ENCODE measurements at places on chromosomes 16 and 17. TPM values are rescaled to one million over a fixed set of nuclear protein-coding genes. Genes with fewer than 3 reads are reported as not detected.

DNA sequence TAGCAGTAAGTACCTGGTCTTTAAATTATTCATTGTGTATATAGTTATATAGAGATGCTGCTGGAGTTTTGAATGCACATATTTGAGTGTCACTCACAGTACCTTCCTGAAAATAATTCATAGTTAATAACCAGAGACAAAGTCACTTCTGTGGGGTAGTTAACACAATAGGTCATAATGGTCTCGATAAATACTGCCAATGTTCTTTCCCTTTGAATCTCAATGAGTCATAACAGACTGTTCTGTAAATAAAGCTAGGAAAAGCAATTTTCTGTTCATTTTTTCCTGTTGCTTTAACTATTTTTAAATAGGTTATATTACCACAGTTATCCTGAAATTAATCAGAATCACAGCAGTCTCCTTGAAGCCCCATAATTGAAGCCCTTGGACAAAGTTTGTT is 87.2 kb downstream of the MAP2K4 start:
- DNase-seq: peak; percentile 21

DNA sequence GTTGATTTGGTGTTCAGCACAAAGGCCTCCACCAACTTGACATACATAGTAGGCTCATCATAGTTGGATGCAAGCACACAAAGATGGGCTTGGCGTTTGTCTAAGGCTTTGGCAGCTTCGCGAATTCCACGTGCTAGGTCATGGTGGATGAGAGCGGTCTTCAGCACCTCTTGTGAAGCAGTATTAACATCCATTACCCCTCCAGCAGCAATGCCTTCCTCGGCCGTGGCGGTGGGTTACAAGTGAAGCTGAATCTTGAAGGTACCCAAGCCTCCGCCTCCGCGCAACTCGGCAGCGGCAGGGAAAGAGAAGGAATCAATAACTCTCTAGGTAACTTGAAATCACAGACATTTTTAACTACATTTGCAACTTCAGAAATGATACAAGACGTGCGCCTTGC is 1.1 kb upstream of the PELP1 start:
- DNase-seq: no peak

DNA sequence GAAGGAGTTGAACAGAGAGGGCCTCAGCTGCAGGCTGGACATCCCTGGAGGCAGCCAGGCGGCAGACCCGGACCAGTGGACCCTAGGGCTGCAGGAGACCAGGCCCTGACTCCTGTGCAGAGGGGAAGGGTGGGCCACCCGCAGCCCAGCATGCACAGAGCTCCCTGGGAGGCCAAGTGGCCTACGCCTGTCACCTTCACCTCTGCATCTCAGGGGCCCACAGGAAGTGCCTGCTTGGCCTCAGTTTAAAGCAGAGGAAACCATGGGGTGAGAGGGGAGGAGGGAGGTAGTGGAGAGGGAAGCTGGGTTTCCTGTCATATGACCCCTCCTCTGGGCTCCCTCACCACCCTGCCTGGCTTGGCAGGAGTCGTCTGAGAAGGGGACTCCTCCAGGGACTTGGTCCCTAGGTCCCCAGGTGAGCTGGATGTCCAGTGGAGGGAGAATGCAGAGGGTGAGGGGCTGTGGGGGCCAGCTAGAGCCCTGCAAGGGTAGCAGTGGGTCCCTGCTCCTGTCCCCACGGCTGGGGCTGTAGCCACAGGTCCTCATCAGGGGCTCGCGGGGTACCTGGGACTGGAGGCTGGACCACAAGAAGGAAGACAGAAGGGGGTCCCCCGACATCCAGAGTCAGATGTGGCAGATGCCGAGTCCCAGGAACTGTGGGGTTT is at the start of gene TMC8:
Gene TMC8, plus strand, starts transcription at position 335 of the 665 bp plus-strand sequence. CDS start 818 bp downstream, outside the sequence.
- no peak for DNase-seq

DNA sequence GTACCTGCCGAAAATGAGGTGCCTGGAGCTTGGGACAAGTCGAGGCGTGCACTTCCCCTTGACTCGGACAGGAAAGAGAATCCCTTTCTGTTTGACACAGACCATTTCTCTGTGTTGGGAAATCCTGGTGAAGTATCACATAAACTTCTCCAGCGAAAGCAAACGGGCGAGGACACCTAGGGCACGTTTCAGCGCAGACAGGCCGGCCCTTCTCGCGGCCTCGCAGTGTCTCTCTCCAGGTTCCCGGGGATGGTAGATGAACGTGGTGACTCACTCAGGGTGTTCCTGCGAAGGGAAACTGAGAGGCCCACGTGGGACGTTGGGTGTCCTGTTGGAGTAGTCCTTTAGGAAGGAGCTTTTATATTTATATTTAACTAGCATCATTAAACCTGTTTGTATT is 36.3 kb upstream of the ZNF750 start:
- peak; percentile 5 for DNase-seq

- DNase-seq: no peak
These were observed 62.9 kb downstream of the PHKB start for GRCh38 chr16:47524007-47524405.

The CTRB1 gene
- not detected for total RNA-seq

The ACSM5 gene
- total RNA-seq: 0.25 TPM

DNA sequence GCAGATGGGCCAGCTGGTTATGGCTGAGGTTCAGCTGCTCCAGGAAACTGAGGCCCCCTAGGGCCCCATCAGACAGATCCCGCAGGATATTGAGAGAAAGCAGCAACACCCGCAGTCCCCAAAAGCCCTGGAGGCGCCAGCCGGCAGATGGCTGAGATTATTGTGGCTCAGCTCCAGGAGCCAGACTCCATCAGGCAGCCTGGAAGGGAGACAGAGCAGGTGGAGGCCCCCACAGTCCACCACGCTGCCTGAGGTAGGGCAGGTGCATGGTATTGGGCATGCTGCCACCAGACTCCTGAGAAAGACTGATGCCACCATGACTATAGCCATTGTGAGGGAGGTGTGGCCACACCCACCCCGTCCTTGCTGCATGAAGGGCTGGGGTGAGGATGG is 9.5 kb upstream of the TMEM101 start:
- no peak for DNase-seq

The INPP5K gene
- total RNA-seq: 24.6 TPM

DNA sequence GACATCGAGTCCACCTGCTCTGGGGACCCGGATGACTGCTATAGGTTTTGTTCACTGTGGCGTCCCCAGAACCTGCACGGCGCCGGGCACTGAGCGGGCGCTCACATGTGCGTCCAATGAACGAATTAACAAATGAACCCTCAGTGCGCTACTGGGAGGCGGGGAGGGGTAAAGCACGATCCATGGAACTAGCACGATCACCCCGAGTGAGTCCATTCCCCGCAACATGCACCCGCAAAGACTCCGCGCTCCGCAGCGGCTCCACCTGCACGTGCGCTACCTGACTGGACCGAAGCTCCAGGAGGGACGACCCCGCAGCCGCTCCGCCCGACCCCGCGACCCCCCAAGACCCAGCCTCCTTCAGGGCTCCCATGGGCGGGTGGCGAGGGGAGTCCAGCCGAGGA is 491 bp downstream of the TRAP1 start:
- peak; percentile 12 for DNase-seq

DNA sequence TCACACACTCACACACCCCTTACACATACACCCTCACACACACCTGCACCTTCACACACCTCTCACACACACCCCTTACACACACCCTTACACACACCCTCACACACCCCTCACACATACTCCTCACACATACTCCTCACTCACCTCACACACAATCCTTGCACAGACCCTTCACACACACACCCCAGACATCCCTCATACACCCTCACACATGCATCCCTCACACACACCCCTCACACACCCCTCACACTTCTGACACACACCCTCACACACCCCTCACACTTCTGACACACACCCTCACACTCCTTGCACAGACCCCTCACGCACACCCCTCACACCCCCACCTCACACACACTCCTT is 23.9 kb downstream of the C17orf67 start:
- no peak for DNase-seq

The EPX gene
- total RNA-seq: not detected

GRCh38 chr17:43846963-43847371 is at the start of gene CD300LG:
Gene CD300LG (plus strand): TSS chr17:43847176. CDS start chr17:43847217, 41 bp downstream.
- DNase-seq: no peak

DNA sequence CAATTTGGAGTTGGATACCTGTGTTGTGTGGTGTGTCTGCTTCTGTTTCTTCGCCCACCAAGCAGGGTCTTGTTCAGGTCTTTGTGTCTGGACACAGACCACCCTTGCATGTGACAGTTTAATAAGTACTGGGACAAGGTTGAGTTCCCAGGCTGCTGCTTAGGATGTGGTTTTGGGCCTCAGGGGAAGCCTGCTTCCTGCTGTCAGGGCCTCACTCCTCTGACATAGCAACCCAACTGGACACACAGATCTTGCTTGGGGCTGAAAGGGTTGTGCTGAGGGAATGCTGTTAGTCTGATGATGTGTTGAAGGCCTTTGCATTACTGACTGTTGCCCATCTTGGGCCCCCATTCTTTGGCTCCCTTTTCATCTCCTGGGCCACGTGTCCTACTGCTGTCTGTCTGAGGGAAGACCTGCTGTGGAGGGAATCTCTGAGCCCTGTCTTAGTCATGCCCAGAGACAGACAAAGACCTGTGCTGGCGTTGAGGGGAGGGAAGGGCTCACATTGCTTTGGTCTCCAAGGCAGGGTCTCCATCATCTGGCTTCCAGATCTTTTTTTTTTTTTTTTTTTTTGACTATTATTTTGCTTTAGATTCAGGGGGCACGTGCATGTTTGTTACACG is 4.7 kb upstream of the TGFB1I1 start:
- DNase-seq: peak; percentile 65

GRCh38 chr16:901715-902601 is 68.8 kb downstream of the LMF1 start:
- DNase-seq: no peak

The MYO15B gene
- 15.3 TPM for total RNA-seq

The TEKT1 gene
- total RNA-seq: 0.28 TPM

The MYOCD gene
- 122 TPM for total RNA-seq

- no peak for DNase-seq
These were observed 20.2 kb downstream of the SLC16A3 start for GRCh38 chr17:82248815-82249674.

- DNase-seq: no peak
These were observed 202.6 kb downstream of the CYLD start for GRCh38 chr16:50944436-50944835.

DNA sequence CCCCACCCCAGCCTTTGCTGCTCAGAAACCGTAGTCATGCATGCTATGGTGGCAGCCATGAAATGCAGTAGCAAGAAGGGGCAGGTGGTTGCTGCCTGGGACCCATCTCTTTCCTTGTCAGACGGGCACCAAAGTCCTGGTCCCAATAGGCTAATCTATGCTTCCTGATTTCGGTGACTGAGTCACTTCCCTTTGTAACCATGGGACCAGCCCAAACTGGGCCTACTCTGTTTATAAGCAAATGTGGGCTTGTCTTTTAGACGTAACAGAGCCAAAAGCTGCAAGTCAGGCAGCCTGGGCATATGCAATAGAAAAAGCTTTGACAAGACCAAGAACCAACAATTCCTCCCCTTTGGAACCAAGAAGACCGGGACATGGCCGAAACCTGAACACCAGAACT is 99.1 kb upstream of the RBBP6 start:
- no peak for DNase-seq

DNA sequence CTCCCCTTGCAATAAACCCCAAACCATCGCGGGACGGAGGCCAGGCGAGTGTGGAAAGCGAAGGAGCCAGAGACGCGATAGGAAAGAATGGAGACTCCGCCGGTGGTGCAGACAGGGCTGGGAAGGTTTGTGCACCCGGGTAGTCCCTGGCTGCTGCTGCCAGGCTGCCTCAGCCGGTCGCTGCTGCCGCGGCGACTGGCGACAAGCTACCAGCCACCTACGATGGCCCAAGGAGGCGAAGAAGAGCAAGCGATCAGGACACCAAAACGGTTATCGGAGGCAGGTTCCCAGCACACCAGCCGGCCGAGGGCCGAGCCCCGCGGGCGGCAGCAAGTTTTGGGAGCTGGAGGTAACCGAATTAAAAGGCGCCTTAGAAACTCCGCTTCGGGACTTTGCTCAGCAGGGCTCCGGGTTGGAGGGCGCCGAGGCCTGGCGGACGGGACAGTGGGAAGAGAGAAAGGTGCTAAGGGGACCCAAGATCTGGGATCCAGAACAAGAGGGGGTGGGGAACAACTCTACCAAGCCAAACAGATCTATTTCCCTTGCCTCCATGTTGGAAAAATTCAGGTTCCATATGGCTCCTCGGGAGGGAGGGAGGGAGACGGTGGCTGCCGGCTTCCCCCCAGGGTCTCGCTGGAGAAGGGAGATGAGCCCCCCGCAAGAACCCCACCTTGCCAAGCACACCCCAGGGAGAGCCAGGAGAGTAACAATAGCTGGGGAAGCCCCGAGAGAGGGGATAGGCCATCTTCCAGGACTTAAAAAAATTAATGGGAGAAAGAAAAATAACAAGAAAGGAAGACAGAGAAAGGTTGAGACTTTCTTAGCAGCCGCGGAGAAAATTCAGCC is 9.7 kb upstream of the HOXB2 start:
- DNase-seq: no peak

- DNase-seq: no peak
These were observed 86.1 kb upstream of the HSBP1 start for GRCh38 chr16:83721676-83722075.

DNA sequence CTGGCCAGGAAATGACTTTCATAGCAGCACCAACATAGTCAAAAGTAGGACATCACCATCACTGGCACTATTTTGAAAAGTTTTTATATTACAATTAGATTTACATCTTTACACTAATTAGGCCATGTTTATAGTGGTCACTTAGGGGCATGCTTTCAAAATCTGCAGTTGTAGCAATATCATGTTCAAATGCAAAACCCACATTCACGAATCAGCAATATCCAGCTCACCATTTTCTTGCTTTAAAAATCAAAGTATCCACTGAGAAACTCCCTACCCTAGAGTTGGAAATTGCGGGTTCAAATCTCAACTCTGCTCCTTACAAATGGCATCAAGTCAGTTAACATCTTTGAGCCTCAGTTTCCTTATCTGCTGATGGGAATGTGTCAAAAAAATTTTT is 237.4 kb downstream of the ZFHX3 start:
- no peak for DNase-seq

- no peak for DNase-seq
These were observed 14.6 kb upstream of the CIITA start for GRCh38 chr16:10862438-10862837.

The TERB1 gene
- total RNA-seq: not detected

The RAB26 gene
- 5.0 TPM for total RNA-seq

The SLC4A1 gene
- not detected for total RNA-seq

The TMEM114 gene
- total RNA-seq: not detected

DNA sequence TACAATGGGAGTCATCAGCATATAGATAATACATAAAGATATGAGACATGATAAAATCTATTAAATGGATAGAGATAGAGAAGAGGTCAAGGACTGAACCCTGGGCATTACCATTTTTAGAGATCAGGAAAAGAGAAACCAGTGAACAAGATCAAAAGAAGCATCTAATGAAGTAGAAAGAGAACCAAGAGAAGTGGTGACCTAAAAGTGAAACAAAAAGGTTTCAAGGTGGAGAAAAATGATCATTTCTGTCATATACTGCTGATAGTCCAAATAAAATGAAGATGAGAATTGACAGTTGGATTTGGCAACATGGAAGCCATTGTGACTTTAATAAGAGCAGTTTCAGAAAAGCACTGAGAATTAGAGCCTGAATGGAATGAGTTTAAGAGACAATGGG is 165.1 kb downstream of the PPM1E start:
- DNase-seq: no peak

The OR3A2 gene
- not detected for total RNA-seq

- DNase-seq: no peak
These were observed 234.3 kb upstream of the TNRC6C start for GRCh38 chr17:77723909-77724875.

All from cardiac muscle cell (in vitro differentiated cells and primary cell).